ENCODE measurements at places on chromosomes 5 and 9.

- no peak for DNase-seq
Observed at GRCh38 chr9:31615966-31616365, 768.5 kb upstream of the ACO1 start.

DNA sequence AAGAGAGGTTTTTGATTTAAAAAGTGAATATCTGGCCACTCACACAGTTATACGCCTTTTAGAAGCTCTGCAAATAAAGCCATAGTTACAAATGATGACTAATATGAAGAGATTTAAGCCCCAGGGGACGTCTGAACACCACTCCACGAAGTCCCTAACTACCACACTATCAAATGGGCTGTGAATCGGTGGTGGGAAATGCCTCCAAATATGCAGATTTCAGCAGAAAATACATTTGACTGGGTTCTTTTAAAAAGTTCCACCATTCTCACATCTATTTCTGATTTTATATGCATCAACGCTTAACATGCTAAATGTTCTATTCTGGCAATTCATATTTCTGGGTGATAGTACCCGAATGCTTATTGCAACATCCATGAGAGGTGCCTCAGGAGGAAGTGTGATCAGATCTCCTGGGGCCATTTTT, 22.5 kb downstream of the TICAM2 start:
- no peak for DNase-seq

DNA sequence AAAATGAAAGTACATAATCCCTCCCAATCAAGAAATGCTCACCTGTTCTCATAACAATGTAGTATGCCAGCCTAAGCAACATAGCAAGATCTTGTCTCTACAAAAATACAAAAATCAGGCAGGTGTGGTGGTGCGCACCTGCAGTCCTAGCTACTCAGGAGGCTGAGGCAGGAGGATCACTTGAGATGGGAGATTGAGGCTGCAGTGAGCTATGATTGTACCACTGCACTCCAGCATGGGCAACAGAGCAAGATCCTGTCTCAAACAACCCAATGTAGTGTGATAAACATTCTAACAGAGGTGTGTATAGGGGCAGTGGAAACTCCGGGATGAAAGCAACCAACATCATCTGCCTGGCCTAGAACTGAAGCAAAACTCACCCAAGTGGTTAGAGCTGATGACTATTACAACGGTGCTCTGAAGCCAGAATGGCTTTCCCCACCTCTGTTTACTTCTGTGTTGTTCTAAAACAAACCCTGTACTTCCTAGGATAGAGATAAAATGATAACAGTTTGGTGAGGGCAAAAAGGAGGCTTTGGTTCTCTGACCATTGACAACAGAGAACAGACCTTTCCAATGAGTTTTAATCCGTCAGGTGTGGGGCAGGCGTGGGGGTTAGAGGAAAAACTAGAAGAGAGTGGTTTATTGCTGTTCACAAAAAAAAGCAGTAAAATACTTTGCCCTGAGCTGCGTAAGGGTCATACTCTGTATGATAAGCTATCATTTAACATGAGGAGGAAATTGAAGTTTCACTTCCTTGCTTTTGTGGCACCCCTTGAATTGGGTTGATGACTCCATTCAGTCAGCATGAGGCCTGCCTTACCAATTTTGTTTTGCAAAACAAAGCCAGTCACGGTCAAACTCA, 18.9 kb downstream of the WNT8A start:
- DNase-seq: no peak

DNA sequence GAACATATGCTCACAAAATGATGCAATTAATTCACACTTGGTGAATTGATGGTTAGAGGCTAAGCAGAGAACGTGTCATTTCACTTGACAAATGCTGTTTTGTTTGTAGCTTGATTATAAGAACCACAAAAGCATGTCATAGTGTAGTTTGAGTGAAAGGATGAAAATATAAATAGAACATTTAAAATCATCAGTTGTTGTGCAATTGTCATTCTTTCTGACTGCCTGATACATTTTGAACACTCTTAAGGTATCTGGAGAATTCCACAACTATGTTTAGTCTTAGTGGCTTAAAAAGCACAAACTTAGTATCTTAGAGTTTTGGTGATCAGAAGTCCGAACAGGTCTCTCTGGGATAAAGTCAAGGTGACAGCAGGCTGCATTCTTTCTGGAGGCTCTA, 129.4 kb downstream of the BASP1 start:
- DNase-seq: no peak

DNA sequence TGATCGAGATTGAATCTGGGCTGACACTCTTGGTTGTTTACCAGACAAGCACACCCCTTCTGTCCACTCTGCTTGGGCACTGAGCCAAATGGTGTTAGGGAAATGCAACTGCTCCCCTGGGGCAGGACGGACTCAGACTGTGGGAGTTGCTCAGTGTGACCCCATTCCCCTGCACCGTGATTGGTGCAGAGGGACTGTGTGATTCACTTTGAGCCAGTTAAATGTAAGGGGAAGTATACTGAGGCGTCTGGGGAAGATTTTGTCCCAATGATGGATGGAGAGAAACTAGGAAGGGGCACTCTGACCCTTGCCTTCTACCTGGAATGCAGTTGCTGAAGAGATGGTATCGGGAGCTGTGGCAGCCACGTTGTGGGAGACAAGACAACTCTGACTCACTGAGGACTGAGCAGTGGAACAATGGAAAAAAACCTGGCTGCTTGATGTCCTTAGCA, 196.0 kb upstream of the ANKRD55 start:
- peak; percentile 68 for DNase-seq

- DNase-seq: no peak
Observed at GRCh38 chr5:77852068-77852513, 76.0 kb upstream of the TBCA start.

GRCh38 chr5:100758306-100758705, 144.8 kb downstream of the ST8SIA4 start:
- no peak for DNase-seq

DNA sequence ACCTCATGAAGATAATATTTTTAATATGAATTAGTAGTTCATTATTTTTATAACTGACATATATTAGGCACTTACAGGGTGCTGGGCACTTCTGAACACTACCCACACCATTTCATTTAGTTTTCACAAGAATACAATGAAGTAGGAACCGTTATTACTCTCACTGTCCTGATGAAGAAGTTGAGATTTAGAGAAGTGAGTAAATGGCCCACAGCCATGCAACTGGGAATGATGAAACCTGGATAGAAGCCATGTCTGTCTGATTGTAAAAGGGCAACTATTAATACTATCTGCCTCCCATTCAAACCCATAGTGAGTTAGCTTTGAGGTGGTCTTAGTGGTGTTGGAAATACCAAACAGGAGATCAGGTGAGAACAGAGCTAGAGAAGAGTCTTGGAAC, 29.6 kb upstream of the OTULINL start:
- no peak for DNase-seq

GRCh38 chr5:144549580-144549979, 378.9 kb downstream of the KCTD16 start:
- peak; percentile 30 for DNase-seq

GRCh38 chr9:85605905-85606304, 135.8 kb downstream of the AGTPBP1 start:
- no peak for DNase-seq

DNA sequence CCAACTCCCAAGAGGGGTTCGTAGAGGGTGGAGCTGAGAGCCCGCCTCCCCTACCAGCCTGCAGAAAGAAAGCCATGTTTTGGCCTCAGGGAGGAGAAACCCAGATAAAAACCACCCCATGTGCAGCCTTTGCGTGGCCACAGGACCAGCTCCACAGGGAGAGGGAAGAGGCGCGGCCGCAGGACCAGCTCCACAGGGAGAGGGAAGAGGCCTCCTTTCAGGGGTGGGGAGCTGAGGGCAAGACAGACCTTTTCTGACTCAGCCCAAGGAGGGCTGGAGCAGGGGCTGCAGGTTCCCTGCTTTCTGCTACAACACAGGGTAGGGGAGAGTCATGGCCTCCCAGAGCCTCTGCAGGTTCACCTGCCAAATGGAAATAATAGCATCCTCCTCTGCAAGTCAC, 37.6 kb upstream of the KCNMB1 start:
- DNase-seq: no peak
